ENCODE measurements at places on chromosomes 4 and X. TPM values are rescaled to one million over a fixed set of nuclear protein-coding genes. Genes with fewer than 3 reads are reported as not detected.

DNA sequence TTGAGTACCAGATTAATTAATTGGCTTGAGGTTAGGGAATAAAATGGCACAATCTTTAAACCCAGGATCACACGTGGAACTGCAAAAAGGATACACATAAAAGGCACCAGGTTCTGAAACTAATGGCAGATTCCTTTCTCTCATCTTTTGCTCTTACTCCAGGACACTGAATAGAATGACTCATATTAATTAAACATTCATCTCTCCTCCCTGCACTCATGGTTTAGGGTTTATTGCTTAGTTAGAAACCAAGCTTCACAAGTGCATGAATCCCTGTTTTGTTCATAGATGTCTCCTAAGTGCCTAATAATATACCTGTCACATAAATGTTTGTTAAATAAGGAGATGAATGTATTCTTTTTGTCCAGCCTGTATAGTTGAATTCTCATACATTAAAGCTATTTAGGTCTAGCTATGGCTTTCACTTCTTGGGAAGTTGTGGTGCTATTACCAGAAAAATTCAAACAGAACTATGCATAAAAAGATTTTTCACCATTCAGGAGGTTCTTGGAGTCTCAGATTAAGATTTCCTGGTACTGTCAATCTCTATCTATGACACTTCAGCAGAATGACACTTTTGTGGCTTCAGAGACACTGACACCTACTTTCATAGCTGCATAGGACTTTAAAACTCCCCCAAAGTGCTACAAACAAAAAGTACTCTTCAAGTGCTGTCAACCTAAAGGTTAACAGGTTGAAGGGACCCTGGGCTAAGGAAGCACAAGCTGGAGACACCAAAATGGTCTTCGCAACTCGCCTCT, 7.4 kb downstream of the CORIN start:
- DNase-seq, result no peak

DNA sequence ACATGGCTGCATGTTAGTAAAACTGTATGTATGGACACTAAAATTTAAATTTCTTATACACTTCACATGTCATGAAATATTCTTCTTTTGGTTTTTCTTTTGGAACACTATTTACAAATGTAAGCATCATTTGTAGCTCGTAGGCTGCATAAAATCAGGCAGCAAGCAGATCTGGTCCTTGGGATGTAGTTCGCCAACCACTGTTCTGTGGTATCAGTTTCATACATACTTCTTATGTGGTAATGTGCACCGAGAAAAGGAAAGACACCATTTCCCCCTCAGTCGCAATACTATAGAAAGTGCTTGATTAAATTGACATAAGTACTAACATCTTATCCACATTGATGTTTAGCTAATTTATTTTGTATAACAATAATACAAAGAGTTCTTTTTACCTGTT, 274.4 kb upstream of the VCX start:
- DNase-seq, result no peak

SLC16A2 gene
- polyA plus RNA-seq, result 19.2 TPM

DNA sequence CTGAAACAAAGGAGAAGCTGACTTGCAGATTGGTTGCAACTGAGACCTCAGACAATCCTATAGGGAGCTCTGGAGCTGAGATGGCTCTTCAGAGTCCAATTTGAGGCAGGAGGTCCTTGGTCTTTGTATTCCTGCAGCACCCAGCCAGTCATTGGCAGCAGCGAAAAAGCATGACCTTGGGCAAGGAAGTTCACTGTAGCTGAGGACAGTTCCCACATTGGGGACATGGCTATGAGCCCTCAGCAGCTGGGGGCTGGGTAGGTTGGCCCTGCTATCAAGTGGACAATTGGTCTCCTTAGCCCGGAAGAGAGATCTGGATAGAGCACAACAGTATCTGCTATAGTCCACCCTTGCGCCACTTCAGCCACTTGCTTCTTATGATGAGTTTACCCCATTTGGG, 56.9 kb upstream of the ATP6AP2 start:
- no peak for DNase-seq

- no peak for DNase-seq
These were observed 106.7 kb downstream of the PDLIM5 start for GRCh38 chr4:94558392-94558904.

DNA sequence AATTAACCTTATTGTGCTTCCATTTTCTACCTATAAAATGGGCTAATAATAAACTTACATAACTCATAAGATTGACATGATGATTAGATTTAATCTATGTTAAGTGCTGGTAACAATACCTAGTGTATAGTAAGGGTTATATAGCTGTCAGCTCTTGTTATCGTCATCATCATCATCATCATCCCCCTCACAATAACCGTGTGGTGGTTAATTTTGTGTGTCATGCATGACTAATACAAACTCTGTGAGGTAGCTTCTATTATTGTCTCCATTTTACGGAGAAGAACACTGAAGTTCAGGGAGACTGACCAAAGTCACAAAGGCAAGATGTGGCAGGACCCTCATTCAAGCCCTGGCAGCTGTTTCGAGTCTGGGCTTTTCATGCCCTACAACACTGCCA, 211.3 kb downstream of the PALLD start:
- DNase-seq, result no peak

- DNase-seq, result no peak
These were observed 104.1 kb upstream of the BMP3 start for GRCh38 chr4:80926446-80926845.

- no peak for DNase-seq
These were observed 201.7 kb upstream of the ADAMTS3 start for GRCh38 chr4:72770708-72771107.

CYSLTR1 gene
- polyA plus RNA-seq, result not detected

NUP62CL gene
- polyA plus RNA-seq, result 15.8 TPM

DNA sequence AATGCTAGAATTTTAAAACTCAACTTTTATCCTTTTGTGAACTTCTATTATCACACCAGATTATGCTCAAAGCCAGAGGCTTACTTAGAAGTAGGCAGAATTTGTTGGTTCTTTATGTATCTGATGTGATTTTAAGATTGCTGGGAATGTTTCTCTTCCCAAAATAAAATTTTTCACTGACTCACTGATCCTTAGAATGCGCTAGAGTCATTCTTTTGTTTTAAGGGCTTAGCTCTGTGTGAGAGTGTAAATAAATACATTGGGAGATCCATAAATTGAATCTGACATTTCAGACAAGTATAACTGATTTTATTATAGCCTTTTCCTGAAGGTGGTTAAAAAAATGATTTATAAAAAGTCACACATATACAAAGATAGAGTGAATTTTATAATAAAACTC, 101.3 kb downstream of the LARP1B start:
- no peak for DNase-seq

PROM1 gene
- polyA plus RNA-seq, result not detected

GRCh38 chr4:113181289-113182007, 132.0 kb downstream of the ANK2 start:
- no peak for DNase-seq

DNA sequence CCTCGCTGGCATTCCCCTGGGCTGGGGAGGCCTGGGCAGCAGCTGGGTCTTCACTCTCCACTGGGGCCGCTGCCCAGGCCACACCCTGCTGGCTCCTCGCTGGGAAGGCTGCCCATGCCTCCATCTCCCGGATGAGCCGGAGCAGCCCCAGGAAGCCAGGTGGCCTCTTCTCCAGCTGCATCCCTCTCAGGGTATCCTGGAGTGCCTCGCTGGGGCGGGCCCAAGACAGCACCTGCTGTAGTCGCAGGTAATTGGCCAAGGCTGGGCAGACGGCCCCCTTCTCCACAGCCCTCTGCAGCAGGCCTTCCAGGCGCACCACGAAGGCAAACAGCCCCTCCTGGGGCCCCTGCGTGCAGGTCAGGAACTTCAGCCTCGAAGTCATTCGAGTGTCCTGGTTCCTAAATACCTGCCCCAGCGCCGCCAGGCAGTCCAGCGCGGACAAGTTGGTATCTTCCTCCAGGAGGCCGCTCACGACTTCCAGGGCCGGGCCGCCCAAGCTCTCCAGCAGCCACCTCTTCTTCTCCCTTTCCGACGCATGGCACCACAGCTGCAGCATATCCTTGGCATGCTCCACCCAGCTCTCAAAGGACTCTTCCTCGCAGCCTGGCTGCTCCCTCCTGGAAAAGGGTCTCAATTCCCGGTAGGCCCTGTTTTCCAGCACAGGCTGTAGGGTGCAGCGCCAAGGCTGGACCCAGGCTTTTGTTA, 3.7 kb downstream of the PNMA6E start:
- no peak for DNase-seq
